Stimulated activated CD4-positive, alpha-beta T cell treated with anti-CD3 and anti-CD28 coated beads, Interleukin-12 subunit alpha, Interleukin-12 subunit beta, amount 100 ng/mL, for 48 hours (primary cell): ENCODE measurements at places on chromosomes 1 and 21.

GRCh38 chr1:228084797-228085196 is 2.3 kb downstream of the ARF1 start:
- DNase-seq, result no peak

DNA sequence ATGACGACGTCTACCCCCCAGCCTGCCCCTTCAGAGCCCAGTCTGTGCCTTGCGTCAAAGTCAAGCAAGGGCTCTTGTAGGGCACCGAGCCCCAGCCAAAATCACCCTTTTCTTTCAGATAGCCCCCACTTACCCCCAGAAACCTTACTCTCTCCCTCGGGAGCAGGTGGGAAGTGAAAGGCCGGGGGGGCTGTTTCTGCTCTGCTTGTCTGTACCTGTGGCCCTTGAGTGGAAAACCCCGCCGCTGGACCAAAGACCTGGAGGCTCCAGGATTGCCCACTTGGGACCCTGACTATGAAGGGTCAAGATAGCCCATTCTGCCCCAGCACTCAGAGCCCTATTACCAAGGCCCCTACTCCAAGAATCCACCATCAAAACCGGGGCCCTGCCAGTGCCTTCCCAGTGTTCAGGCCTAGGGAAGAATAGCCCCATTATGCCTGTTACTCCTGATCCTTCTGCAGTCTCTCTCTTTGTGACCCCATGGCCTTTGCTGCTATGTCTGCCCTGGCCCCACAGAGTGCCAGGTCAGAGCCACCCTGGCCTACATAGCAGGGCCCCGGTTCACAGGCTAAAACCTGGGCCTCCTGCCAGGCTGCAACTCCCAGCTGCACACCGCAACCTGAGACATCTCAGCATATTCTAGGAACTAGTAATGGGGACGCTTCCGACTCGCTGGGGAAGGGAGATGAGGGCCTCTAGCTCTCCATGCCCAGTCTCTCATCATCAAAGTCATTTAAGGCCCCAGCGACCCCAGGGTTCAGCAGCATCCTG is 22.2 kb upstream of the HPDL start:
- no peak for DNase-seq

- no peak for DNase-seq
Observed at GRCh38 chr1:27149084-27149761, 5.7 kb downstream of the SLC9A1 start.

- DNase-seq, result no peak
Observed at GRCh38 chr1:81549588-81550127, 251.1 kb upstream of the ADGRL2 start.

DNA sequence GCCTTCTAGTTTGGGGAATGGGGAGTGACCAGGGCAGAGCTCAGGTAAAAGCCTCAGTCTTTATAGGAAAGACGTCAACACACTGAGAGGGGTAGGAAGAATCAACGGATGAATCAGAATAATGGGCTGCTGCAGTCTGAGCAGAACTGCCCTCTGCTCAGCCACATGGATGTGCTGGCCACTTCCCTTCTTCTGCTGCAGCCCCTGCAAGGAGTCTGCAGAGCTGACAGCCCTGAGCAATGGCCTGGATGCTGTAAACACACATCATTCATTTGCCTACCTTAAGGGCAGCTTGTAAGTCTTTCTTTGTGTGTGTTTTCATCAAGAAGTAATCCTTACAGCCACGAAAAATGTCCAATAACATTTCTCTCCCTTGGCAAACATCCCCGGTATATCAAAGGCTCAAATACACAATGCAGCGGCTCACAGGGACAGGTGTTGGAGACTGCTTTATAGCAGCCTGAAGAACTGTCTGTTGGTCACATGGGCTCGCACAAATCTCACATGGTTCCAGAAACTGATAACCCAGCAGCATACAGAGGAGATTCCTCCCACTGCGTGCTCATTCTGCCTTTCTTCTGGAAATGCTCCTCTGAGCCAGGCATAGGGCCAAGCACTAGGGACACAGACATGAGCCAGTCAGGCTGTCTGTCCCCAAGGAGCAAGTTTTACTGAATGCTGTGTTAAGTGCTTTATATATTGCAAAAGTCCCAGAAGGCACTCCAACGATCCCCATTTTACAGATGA is 110.1 kb downstream of the HMGB4 start:
- no peak for DNase-seq

GRCh38 chr1:31723828-31724359 is 20.1 kb upstream of the COL16A1 start:
- DNase-seq, result no peak

- no peak for DNase-seq
Observed at GRCh38 chr1:52511439-52511838, 41.5 kb downstream of the TUT4 start.

- DNase-seq, result no peak
Observed at GRCh38 chr1:56509713-56510641, 69.4 kb downstream of the PLPP3 start.

- DNase-seq, result no peak
Observed at GRCh38 chr1:224675590-224675989, 59.5 kb downstream of the CNIH3 start.

- no peak for DNase-seq
Observed at GRCh38 chr1:54265659-54266058, 65.7 kb downstream of the MRPL37 start.

- DNase-seq, result no peak
Observed at GRCh38 chr1:169271098-169271497, 96.5 kb downstream of the NME7 start.

DNA sequence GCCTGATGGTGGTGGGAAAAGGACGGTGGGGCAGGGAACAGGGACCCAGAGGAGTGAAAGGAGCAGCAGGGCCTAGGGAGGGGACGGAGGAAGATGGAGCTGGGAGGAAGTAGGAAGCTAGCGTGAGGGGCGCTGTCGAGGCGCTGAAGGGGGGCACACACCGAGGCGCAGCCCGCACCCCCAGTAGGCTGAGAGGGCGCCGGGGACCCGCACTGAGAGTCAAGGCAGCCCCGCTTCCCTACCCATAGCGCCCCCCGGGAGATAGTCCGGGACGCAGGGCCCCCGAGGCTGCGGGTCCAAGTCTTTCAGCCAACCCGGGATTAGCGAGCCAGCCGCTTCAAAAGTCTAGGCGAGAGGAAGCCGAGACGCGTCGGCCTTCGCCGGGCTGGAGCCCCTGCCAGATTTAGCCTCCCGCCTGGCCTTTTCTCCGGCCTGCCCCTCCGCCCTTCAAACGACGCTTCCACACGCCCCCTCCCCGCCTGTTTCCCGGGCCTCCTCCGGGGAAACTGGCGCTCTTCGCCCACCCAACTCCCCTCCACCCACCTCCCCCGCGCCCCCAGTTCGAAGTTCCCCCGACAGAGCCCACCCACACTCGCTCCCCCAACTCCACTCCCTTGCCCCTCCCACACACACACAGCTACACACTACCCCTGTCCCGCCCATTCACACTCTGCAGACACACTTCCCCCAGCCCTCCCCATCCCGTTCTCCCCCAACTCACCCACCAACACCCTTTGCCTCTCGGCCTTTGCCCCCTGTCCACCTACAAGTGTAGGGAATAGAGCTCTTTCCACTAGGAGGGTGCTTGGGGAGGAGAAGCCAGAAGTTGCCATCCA is 7.8 kb upstream of the PROX1 start:
- DNase-seq, result no peak

DNA sequence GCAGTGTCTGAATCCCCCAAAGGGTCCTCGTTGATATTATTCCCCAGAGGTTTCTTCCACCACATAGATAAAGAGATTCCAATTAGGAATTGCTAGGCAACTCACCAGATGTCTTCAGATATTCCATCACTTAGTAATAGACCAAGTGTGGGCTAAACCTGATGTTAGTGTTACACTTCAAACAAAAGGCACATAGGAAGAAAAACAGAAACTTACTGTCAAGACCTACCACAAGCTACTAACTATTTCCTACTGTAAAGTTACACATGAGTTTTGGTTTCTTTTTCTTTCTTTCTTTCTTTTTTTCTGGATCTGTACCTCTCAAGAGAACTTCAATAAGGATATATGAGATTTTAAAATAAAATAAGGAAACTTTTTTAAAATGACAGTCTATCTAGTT is 879.1 kb upstream of the NEGR1 start:
- DNase-seq, result no peak

DNA sequence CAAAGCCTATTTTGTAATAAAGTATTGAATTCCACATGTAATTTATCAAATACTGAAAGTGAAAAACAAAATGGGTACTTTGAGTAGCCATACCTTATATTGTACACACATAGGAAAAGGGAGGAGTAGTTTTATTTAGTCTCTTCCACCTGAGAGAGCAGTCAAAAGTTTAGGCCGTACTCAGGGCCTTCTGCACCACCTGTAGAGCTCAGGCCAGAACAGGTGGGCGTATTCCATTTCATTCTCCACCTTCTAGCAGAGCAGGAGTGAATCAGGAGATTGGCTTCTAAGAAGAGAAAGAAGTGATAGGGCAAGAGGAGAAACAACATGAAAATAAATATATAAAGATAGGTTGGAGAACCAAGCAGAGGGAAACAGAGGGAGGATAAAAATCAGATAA is 44.0 kb downstream of the TRAF5 start:
- DNase-seq, result no peak

DNA sequence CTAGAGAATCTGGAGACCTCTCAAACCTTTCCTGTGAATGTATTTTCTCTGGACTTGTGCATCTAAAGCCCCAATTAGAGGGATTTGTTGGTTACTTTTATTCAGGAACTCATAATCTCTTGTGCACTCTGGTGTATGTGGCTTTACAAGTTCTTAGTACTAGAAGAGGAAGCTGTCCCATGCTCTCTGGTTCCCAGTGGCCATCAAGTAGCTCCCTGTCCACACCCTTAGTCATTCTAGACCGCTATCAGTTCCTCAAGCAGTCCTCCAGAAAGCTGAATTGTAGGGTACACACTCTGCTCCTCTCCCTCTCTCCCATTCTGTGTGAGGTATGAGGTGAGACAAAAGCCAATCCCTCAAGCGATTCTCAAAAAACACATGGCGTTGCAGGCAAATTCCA is 470.3 kb downstream of the PTPRC start:
- no peak for DNase-seq

DNA sequence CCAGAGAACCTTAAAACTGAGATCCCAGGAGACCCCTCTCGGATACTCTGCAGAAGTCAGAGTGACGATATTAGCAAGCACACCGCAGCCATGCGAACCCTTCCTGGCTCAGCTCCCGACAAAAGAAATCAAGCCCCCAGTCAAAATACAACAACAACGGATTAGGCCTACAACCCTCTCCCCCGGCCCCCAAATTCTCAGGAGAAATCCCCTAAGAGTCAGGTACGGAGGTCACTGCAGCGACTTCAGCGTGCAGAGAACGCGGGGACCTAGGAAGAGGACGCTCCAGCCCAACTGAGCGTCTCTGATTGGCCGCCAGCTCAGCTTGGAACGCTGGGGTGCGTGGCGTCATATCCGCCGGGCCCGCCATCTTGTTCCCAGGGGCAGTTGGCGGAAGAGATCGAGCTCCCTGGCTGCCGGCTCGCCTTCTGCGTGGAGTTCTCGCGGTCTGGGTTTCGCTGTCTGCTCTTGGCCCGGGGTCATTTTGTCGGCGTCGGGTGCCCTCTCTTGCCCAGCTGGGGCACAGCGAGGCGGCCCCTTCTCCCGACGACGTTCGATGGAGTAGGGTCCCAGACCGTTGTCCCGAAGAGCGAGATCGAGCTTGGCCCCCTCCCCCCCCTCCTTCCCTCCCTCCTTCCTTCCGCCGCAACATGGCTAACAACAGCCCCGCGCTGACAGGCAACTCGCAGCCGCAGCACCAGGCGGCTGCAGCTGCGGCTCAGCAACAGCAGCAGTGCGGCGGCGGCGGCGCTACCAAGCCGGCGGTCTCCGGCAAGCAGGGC is at the start of gene PRPF38B:
Gene PRPF38B (plus strand): TSS at position 369 of the 782 bp plus-strand sequence. CDS start 282 bp downstream, at position 651.
- DNase-seq, result peak; percentile 88

DNA sequence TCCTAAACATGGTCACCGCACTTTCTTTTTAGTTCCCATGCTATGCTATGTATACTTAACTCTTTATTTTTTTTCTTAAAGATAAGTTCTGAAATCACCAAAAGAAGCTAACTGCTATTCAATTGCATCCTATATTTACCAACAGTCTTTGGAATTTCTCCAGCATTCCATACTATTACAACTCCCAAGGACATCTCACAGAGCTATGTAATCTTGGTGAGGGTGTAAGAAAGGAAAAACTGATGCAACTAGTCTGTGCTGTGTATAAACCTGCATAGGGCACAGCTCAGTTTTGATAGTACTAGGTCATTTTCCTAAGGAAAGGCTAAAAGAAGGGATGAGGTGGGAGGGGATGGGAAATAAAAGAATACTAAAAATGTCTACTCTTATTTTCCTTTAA is 78.0 kb downstream of the PTPN14 start:
- no peak for DNase-seq

DNA sequence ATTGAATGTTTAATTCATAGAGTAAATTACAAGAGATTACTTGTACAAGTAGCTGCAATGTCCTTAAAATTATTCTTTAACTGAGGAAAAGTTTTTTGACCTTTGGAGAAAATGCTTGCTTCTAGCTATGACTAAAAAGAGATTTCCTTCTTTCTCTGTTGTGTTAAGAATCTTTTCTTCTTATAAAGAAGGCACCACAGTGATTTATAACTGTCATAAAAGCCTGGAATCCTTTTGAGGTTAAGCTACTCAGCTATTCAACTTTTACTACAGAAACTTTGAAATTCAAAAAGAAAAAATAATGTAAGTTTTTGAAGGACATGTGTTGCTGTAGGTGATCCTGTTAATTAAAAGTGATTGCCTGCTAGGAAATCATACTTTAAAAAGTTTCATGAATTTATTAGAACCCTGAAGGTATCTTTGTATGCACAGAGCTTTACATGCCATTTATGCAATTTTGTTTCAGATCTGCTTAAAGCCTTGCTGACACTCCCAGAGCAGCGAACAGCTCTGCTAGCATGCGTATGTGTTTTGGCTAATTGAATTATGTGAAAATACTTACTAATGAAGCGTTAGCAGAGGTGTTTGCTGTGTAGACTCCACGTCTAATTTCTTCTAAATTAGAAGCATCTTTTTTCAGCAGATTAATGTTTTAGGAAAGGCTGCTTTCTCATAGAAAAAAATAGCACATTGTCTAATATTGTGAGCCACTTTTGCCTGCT is 94.7 kb upstream of the SMYD2 start:
- no peak for DNase-seq

DNA sequence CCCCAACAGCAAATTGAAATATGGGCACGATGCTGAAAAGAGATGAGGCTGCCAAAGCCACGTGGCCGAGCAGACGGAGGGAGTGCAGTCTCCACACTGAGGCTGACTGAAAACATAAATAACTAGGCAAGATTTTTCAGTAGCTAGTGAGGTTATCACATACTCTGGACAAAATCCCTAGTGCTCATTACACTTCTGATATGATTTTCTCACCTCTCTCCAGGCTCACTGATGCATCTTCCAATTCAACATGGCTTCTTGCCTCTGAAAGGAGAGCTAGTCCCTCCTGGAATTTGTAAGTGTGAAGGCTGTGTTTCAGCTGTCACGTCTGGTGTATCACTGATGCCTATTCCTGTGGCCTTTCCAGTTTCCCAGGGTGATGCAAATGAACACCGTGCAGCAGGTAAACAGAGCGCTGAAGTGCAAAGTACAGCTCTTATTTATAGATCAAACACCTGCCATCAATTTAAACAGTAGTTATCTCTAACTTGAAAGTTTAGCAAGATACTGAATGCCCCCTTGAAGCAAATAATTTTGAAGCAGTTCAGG is 656.1 kb downstream of the KIF26B start:
- no peak for DNase-seq

- DNase-seq, result no peak
Observed at GRCh38 chr1:198497326-198498102, 43.0 kb downstream of the ATP6V1G3 start.

- DNase-seq, result no peak
Observed at GRCh38 chr1:46203738-46204405, 738 bp downstream of the LURAP1 start.
